H1 (cell line): ENCODE measurements at places on chromosomes 5 and 9.

DNA sequence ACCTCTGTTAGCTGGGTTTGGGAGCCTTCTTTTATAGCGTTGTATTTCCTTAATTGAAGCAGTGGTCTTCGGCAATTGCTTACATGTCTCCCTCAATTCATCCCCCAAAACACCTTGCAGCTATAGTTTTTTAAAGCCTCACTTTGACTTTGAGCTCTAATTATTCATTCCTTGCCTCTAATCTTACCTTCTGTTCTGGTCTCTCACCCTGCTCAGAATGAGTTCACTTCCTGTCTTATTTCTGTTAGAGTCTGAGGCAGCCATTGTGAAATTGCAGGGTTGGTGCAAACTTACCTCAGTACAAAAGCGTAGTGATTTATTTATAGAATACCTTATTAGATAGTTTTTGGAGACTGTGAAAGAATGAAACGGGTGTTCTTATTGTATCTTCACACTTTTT, 35.0 kb downstream of the AOPEP start:
- DNase-seq: no peak

DNA sequence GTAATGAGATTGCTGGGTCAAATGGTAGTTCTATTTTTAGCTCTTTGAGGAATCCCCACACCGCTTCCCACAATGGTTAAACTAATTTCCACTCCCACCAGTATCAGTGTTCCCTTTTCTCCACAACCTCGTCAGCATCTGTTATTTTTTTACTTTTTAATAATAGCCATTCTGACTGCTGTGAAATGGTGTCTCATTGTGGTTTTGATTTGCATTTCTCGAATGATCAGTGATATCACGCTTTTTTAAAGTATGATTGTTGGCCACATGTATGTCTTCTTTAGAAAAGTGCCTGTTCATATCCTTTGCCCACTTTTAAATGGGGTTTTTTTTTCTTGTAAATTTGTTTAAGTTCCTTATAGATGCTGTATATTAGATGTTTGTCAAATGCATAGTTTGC, 73.5 kb downstream of the MTAP start:
- DNase-seq: no peak

DNA sequence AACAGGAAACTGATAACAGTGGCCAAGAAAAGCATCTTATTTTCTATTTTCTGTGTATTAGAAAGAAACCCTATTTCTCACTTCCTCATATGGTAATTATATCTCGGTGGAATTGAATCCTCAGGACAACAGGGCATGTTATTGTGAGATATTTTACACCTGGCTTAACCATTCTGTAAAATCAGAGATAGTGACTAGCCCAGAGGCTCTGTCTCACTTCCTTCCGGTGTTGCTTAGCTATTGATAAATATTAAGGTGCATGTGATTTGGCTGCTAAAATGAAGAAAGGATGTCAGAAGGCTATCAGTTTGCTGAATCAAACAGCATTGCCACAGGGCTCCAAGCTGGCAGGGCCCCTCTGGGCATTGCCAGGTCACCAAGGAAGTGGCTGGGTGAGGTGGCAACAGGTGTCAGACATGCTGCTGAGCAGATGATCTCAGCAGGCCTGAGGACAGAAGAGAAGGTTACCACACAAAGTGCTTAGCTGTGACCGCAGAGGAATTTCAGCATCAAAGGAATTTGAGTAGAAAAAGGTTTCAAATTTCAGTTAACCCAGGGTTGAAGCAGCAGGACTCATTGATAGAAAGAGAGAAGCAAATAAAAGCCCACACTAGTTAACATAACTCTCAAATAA, 330.7 kb downstream of the PDE4D start:
- DNase-seq: no peak

DNA sequence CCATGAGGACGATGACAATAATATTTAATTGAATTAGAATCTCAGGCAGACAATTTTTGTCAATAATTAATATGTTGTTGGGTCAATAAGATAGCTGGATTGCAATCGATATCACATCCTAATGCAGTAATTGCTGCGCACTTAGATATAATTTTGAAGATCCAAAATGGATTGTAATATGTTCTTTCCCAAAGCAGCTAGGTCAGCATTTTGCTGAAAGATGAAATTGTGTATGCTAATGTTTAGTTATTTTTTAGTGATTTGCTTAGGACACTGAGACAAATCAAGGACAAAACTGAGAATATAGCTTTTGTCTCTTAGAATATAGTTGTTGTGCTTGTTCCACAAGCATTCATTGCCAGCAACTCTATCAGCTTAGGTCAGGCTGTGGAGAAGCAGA, 389.9 kb downstream of the MTRR start:
- no peak for DNase-seq

DNA sequence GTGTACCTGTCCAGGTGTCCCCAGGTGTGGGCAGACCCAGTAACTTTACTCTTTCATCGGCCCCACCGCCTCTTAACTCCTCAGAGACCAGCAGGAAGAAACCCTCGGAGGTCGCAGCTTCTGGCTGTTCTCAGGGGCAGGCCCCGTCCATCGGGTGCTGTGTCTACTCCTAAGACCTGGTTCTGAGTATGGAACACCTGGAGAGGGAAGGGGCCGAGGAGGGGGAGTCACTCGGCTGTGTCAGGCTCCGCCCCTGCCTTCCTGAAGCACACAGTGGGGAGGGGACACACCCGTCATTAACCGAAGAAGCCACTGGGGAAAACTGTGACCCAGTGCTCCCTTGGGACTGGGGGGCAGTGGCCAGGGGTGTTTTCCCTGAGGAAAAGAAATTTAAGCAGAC, 22.3 kb downstream of the NTNG2 start:
- no peak for DNase-seq

DNA sequence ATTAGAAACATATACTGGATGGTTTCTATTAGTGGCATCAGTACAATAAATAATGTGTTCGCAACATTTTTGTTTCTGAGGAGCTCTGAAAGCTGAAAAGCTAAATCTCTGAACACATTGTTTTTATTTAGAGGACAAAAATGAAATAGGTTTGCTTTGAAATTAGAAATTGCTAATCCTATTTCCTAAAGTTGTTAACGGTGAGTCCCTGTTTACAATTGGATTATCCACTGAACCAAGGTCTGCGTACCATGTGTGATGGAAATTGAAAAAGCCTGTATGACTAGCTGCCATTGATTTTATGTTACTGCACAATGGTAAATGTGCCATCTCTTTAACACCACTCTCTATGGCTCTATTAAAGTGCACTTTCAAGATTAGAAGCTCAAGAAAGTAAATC, 297.7 kb upstream of the NUDT12 start:
- DNase-seq: no peak

DNA sequence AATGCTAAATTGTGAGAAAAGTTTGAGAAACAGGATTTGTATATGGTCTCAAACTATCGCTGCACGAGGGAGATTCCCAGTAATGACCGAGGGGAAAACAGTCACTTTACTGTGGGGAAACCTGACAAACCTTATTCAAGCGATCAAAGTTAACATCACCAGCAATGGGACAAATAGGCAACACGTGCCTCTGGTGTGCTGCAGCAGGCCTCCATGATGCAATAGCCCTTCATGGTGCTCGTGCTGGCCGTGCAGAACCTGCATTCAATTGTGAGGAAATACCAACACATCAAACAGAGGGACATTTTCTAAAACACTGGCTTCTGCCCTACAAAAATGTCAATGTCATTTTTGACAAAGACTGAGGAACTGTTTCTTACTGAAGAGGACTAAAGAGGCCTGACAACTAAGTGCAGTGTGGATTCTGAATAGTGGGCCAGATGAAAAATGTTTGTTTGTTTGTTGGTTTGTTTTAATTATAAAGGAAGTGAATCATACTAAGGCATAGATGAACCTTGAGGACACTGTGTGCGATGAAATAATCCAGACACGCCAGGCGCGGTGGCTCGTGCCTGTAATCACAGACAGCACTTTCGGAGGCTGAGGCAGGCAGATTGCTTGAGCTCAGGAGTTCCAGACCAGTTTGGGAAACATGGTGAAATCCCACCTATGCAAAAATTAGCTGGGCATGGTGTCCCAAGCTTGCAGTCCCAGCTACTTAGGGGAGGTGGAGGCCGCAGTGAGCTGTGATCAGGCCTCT, 17.6 kb upstream of the MARCHF6 start:
- DNase-seq: peak; percentile 28

- no peak for DNase-seq
Observed at GRCh38 chr9:81132318-81132717, 557.0 kb downstream of the TLE1 start.

DNA sequence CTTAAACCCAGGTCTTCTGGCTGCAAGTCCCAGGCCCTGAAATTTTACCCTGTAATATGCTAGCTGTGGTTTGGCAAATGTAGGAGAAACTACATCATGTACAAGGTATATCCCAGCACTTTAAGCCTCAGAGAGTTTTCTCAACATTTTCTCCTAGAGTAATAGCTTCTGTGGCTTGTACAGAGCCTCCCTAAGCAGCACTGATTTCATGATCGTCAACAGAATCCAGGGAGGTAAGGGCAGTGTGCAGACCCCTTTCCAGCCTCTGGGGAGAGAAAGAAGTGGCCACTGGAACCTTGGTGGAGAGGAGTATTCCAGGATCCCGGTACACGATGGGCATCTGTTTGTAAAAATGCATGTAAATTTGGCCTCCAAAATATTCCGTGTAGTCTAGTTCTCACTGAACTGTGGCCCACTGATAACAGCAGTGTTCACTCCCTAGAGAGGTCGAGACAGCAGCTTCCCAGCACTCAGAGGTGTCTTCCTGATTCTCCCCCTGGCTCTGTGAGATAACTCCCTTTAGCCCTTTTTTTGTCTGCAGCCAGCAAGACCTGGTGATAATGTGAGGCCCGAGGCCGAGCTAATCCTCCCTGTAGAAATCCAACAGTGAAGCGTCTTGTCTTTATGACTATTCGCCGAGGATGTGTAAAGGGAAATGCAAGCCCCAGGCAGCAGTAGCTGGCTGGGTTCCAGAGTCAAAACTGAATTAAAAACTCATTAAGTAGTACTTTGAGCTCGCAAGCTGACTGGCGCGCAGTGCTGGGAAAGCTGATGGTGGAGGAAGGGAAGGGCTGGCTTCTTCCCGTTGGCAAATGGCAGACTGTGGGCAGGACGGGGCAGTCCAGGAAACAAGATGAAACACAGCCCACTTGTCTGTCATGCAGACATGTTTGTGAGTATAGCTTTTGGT, 59.0 kb downstream of the MAP1B start:
- no peak for DNase-seq

DNA sequence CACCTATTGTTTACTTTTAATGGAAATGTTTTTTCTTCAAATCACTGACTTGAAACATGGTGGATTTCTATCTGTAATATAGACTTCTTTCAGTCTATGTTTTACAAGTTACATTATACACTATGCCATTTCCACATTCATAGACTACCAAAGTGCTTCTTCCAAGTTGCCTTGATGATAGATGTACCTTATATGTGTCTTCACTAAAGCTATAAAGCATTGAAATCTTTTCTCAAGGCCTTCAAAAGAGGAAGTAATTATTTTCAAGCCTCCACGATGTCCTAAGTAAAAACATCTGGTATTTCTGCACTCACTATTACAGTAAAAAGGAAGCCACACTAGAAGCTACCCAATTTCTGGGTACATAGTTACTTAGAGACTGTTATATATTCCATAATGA, 113.3 kb downstream of the FGF10 start:
- no peak for DNase-seq

- DNase-seq: no peak
Observed at GRCh38 chr9:131382850-131383729, 10.8 kb upstream of the PRRC2B start.

GRCh38 chr9:131999692-132000551, 79.7 kb downstream of the MED27 start:
- DNase-seq: no peak

DNA sequence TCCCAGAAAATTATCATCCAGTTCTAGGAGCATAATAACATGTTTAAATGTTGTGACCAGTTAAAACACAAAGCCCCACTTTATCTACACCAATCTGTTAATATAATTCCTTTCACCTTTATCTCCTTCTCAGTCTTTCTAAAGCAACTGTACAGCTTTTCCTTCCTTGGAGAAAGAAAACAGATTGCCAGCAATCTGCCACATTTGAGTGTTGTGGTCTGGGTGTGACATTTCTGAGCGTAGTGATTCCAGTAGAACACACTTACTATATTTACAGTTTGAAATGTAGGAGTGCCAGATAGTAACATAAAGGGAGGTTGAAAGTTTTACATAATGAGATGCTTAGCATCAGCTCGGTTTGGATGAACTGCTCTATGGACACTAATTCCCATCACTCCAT, 76.1 kb downstream of the KCNN2 start:
- DNase-seq: no peak

- no peak for DNase-seq
Observed at GRCh38 chr9:117783828-117784227, 79.6 kb downstream of the TLR4 start.

DNA sequence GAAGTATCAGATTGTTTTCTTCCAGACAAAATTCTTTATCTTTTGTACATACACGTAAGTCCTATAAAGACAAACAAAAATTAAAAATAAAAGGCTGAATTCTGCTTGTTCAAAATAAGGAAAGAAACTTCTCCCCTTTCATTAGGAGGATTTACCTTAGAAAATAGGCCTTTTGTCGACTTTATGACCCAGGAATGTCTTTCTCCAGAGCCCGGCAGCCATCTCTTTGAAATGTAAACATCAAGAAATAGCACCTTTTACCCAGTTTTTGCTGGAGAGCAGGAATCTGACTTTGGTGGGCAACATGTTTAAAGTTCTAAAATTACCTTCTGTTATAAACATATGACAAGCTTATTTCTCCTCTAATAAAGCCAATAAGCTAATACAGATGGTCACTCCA, 373.0 kb upstream of the FTMT start:
- DNase-seq: no peak

DNA sequence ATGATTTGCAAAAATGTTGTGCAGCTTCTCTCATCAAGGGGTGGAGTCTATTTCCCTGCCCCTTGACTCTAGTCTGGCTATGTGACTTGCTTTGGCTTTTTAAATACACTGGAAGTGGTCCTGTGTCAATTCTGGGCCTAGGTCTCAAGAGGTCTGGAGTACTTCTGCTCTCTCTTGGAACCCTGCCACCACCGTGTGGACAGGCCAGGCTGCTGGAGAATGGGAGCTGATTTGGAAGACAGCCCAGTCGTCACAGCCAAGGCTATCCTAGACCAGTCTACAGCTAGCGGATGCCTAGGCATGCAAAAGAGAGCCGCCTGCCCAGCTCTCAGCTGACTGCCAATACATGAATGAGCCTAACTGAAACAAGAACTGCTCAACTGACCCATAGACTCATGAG, 56.7 kb upstream of the CLINT1 start:
- DNase-seq: no peak

- DNase-seq: no peak
Observed at GRCh38 chr9:123616707-123617106, 260.7 kb downstream of the CRB2 start.

GRCh38 chr5:54944364-54944763, 41.0 kb downstream of the ESM1 start:
- no peak for DNase-seq

DNA sequence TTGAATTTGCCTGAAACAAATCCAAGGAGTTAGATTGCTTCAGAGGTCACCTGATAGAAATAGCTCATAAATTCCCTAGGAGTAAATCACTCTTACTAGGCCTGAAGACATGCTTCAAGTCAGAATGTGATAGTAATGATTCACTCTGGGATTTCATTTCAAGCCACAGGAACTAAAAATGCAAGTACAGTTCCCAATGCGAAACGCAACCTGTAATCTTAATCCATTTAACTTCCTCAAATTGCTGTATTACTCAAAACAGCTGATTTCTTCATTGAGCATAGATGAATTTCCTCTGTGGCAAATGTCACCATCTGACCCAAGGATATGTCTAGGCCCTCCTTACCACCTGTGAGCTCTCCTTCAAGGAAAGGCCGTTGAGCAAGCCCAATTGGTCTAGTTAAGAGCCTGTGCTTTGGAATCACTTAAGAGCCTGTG, 32.1 kb upstream of the IL6ST start:
- no peak for DNase-seq
